ENCODE measurements at places on chromosomes 3 and 15.

GRCh38 chr3:69403454-69403853 lies 17.6 kb upstream of the FRMD4B start:
- no peaks in the 10 kb centered on the region for H3K4me1 ChIP-seq
- H3K4me3 ChIP-seq = no peak overlapping the region
- H3K27ac ChIP-seq = no peak overlapping the region
- DNase-seq = no peak

DNA sequence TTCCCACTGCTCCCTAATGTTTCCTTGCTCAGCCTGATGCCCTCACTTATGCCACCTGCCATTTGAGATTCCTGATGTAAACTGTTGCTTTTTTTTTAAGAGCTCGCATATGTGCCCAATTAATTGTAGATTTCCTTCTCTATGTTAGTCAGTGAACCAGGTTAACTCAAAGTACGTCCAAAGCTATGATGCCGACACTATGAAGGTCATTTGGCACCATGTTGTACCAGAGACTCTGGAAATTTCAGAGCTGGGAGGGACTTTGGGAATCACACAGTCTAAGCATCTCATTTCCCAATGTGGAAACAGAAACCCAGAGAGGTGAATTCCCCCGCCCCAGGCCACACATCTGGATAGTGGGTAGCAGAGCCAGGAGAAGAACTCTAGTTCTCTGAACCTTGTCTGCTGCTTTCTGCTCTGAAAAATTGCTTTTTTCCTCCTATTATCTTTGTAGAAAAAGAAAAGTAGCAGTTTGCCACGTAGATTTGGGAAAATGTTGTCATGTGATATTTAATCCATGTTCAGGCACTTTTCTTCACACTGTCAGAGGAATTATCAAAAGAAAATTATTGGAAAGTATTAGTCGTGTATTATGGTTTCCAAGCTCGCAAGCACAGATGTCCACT lies 38.5 kb upstream of the TNFAIP8L3 start:
- H3K27ac ChIP-seq = no peak overlapping the region
- peaks cover 3% of the 10 kb centered on the region for H3K27me3 ChIP-seq
- no peak overlapping the region for H3K4me3 ChIP-seq

- H3K36me3 ChIP-seq = no peaks in the 10 kb centered on the region
- no peak for DNase-seq
- H3K4me1 ChIP-seq = no peaks in the 10 kb centered on the region
- H3K4me3 ChIP-seq = no peak overlapping the region
- no peak overlapping the region for H3K27ac ChIP-seq
Observed at GRCh38 chr3:77835921-77836320, 796.0 kb downstream of the ROBO2 start.

DNA sequence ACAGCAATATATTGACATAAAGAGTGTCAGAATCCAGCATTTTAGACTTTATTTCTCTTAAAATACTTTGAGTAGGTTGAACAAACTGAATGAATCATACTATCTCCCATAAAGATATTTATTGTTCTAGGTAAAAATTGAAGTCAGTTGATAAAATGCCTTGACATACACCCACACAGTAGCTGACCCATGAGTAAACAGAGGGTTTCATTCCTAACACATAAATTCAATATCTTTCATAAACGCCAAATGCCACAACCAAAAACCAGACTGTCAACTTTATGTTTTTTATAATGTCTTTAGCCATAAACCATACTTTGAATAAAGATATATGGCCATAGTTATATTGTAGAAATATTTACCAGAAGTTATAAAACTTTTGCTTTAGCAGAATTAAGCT lies 742.4 kb downstream of the NAALADL2 start:
- H3K4me1 ChIP-seq = peaks cover 11% of the 10 kb centered on the region
- no peak overlapping the region for H3K27ac ChIP-seq
- no peaks in the 10 kb centered on the region for H3K36me3 ChIP-seq
- no peaks in the 10 kb centered on the region for H3K27me3 ChIP-seq
- no peak overlapping the region for H3K4me3 ChIP-seq

DNA sequence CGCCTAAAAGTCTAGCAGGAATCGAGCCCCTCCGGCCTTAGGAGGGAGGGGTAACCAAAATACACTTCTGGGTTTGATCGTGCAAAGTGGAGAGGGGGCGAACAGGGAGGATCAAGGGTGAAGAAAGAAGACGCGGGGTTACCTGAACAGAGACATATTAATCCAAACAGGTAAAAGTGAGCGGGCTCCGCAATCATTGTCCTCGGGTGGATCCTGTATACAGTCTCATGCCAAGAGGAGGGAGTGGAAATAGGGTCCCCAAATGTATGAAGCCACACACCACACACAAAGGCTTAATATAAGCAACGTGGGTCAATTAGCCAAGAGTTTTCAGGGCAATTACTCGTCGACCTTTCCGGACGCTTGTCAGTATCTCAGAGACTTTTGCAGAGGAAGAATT lies 749.5 kb downstream of the ROBO1 start:
- peak overlapping the region; percentile 97 for H3K4me3 ChIP-seq
- DNase-seq = no peak
- H3K4me1 ChIP-seq = peaks cover 7% of the 10 kb centered on the region
- H3K36me3 ChIP-seq = no peaks in the 10 kb centered on the region
- peak overlapping the region; percentile 99 for H3K27ac ChIP-seq

GRCh38 chr3:139630542-139630941 lies 47.2 kb downstream of the NMNAT3 start:
- H3K4me3 ChIP-seq = no peak overlapping the region
- no peaks in the 10 kb centered on the region for H3K4me1 ChIP-seq
- H3K27ac ChIP-seq = no peak overlapping the region
- no peaks in the 10 kb centered on the region for H3K27me3 ChIP-seq
- no peak for DNase-seq

GRCh38 chr15:52822475-52822874 lies 32.3 kb upstream of the ONECUT1 start:
- no peaks in the 10 kb centered on the region for H3K27me3 ChIP-seq
- no peak overlapping the region for H3K27ac ChIP-seq
- no peak for DNase-seq
- no peaks in the 10 kb centered on the region for H3K4me1 ChIP-seq
- no peaks in the 10 kb centered on the region for H3K36me3 ChIP-seq

- no peak for DNase-seq
- no peak overlapping the region for H3K4me3 ChIP-seq
- no peaks in the 10 kb centered on the region for H3K27me3 ChIP-seq
Observed at GRCh38 chr3:71240034-71240433, 343.5 kb downstream of the FOXP1 start.

DNA sequence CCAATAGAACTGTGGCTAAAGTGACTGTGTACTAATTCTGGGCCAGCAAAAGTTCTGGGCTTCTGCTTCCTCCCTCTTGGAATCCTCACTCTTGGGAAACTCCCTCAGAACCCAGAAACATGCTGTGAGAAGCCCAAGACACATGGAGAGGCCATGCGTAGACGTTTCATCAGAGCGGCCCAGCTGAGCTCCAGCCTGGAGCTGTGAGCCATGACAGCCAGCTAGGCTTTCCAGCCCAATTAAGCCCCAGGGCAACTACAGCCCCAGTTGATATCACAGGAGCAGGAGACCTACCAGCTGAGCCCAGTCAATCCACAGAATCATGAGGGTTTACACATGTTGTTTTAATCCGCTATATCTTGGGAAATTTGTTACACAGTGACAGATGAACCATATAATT lies 43.6 kb upstream of the CNOT10 start:
- H3K27me3 ChIP-seq = no peaks in the 10 kb centered on the region
- H3K4me1 ChIP-seq = no peaks in the 10 kb centered on the region
- no peak for DNase-seq

DNA sequence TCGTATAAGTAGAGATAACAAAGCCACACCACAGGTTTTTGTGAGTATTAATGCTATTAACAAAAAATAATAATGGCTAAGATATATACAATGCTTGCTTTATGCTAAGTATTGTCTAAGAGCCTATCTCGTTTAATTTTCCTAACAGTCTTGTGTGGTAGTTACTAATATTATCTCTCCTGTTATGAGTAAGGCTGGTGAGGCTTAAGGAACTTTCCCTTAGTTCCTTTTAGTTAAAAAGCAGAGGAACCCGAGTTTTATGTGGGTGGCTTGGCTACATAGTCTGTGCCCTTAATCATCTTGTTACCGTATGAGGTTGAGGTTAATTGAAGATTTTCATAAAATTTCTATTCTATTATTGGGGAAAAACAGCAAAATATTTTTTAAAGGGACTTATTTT lies 218.4 kb downstream of the SOX2 start:
- H3K4me1 ChIP-seq = peaks cover 2% of the 10 kb centered on the region
- H3K27ac ChIP-seq = no peak overlapping the region
- H3K27me3 ChIP-seq = no peaks in the 10 kb centered on the region
- no peak overlapping the region for H3K4me3 ChIP-seq
- no peak for DNase-seq

- H3K27ac ChIP-seq = no peak overlapping the region
- H3K27me3 ChIP-seq = no peaks in the 10 kb centered on the region
- H3K4me1 ChIP-seq = peaks cover 3% of the 10 kb centered on the region
- DNase-seq = no peak
Observed at GRCh38 chr3:9291821-9292410, 42.5 kb upstream of the SRGAP3 start.

- H3K4me3 ChIP-seq = no peak overlapping the region
- peaks cover 7% of the 10 kb centered on the region for H3K4me1 ChIP-seq
- H3K27ac ChIP-seq = no peak overlapping the region
- peaks cover 2% of the 10 kb centered on the region for H3K27me3 ChIP-seq
- peaks cover 3% of the 10 kb centered on the region for H3K36me3 ChIP-seq
Observed at GRCh38 chr3:194397757-194398312, 1.2 kb downstream of the GP5 start.
